Kidney glomerular epithelial cell (primary cell): ENCODE measurements at places on chromosomes 12 and 14.
A peak's percentile ranks its signal among the peaks of the same experiment; 100 is the strongest.

DNA sequence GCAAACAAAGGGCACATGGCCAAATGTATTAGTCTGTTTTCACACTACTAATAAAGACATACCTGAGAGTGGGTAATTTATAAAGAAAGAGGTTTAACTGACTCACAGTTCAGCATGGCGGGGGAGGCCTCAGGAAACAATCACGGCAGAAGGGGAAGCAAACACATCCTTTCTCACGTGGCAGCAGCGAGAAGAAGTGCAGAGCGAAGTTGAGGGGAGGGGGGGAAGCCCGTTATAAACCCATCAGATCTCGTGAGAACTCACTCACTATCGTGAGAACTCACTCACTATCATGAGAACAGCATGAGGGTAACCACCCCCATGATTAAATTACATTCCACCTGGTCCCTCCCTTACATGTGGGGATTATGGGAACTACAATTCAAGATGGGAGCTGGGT, 66.1 kb downstream of the ST8SIA1 start:
- DNase-seq = no peak

- DNase-seq = no peak
These were observed 214.2 kb downstream of the CPNE8 start for GRCh38 chr12:38691164-38691563.

- no peak for DNase-seq
These were observed 80.8 kb downstream of the E2F7 start for GRCh38 chr12:76984566-76984965.

- DNase-seq = no peak
These were observed 169.7 kb downstream of the MYRFL start for GRCh38 chr12:69994724-69995173.

- DNase-seq = no peak
These were observed 45.3 kb upstream of the LRIG3 start for GRCh38 chr12:58965568-58965967.

DNA sequence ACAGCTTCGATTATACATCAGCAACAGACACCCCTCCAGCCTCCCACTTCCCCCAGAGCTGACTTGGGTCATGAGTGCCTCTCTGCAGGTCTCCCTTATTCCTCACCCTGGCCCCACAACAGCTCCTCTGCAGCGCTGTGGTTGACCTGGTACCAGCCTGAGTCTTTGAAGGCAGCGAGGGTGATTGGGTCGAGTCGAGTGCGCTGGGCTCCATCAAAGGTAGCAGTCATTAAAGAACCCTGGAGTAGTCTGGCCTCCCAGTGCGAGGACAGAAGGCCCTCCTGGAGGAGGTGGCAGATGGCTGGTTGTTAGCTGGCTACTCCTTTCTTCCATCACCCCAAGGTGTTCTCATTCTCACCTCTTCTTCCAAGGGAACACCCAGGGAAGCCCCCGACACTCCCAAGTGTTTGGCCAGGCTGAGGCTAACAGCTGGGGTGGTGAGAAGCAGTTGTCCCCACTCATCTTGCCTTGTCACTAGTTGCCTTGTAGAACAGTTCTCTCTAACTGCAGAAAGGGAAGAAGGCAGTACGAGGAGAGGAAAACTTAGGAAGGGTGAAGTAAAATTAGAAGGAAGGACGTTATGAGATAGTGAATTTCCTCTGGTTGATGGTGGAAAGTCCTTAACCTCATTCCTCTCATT, 2.7 kb downstream of the CIROP start:
- DNase-seq = no peak

DNA sequence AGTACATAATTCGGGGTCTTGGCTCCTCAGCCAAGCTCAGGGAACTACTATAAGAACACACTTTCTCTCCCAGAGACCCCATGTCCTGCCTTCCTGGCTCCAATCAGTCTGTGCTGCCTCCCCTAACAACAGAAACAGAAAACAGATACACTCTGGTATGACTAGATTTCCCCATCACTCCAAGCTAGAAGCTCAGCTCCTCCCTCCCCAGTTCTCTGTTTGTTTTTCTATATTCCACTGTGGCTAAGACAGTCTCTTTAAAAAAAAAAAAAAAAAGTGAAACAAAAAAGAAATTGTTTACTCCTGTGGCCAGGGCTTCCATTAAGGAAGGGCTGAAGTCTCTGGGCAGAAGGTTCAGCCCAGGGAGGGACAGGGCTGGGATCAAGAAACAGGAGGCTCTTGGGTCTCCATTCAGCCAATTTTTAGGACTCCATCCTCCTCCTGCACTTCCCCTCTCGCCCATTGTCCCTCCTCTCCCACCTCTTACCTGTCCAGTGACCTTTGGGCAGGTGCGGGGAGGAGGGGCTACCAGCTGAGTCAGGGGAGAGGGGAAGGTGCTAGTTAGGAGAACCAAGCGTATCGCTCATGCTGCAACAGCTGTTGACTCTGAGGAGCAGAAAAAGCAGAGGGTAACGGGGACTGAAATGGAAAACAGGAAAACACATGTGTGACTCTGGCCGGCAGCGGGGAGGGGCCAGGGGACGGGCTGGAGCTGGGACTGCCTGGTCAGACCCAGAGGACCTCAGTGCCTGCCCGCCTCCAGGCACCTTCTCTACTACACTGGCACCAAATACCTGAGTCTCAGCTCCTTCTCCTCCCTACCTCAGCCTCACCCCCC, 4.1 kb upstream of the SLC7A7 start:
- peak; percentile 28 for DNase-seq

DNA sequence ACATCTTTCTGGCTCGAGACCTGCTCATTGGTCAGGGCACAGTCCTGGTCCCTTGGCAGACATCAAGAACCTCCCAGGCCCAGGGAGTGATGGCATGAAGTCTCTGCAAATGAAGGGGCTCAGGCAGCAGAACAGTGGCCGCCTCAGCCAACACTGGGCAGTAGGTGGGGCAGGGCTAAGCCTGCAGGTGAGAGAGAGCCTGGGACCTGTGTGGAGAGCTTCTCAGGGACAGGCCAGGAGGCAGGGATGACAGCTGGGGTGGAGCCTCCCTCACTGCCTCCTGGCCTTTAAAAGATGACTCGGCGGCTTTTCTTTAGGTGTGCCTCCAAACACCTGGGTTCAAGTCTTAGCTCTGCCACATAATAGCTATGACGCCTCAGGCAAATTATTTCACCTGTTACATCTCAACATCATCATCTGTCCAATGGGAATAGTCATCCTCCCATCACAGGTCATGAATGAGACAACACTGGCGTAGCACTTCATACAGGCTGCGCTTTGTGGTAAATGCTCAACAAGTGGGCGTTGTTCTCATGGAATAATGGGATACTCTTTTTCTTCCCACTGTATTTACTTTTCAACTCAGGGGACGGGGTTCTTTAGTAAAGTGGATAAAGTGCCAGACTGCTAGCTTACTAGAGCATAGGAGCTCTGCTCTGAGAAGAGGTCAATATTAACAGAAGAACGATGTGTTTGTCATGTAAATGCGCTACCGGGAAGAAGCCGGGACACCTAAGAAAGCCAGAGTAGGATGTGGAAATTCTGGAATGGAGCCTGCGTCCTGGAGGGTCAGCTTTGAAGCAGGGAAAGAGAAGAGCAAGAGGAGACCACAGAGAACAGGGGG, 277.4 kb downstream of the FOXN3 start:
- no peak for DNase-seq

DNA sequence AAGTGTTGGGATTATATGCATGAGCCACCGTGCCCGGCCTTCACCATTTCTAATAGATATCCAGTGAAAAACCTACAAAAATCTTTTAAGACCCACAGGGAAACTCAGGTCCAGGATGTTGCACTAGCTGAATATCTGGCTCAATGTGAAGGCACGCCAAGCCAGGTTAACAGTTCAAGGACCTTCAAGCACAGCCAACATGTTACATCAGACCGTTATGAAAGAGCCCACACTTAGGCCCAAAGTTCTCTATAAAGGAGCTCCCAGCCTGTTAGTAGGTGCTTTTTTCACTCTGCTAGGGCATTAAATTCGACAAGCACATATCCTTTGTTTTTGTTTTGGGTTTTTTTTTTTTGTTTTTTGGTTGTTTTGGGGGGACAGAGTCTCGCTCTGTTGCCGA, 69.0 kb downstream of the OTX2 start:
- DNase-seq = no peak

- DNase-seq = no peak
These were observed 2.4 kb upstream of the IL25 start for GRCh38 chr14:23370221-23370620.

DNA sequence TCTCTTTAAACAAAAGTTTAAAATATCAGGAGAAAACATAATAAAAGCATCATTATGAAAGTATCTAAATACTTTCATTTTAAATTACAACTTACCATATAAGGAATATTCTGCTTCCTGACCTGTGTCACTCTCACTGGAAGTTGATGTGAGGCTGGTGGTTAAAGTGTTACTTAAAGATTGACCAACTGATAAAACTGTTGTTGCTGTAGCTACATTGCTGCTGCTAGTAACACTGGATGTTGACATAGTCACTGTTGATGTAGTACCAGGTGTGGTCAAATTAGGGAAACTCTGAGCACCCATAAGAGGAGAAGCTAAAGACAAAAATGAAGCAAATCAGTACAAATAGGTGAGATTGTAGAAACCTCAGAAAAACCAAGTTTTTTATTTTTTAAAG, 79.9 kb downstream of the HECTD1 start:
- DNase-seq = peak; percentile 47

DNA sequence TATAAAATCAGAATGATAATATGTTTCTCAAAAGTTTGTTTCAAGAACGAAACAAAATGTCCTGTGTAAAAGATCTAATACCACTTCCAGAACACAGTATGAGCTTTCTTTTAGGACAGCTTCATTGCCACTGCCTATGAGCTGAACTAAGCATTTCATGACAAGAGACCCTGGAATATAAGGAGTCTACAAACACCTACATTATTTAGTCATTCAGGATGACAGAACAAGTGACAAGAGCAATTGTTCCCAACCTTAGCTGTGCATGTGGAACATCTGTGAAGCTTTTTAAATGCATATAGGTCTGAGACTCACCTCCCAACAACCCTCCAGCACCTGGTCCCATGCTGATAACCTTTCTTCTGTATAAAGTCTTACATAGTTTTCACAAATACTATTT, 103.1 kb upstream of the GARIN6 start:
- DNase-seq = no peak

GRCh38 chr12:67982164-67982563, 7.1 kb upstream of the IFNG-AS1 start:
- DNase-seq = no peak

DNA sequence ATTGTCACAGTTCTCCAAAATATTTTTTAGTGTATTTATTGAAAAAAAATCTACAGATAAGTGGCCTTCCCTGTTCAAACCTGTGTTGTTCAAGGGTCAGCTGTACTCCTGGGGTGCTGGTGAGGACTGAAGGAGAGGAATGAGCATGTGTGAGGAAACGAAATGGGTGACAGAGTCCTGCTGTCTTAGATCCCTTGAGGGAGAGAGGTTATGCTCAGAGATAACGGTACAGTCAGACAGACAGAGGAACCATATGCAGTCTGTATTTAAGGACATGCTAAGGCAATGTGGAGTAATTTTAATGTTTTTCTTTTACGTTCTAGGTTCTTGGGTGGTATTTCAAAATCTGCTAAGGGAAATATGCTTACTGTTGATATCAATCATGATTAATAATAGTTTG, 352.9 kb upstream of the RGS6 start:
- no peak for DNase-seq

GRCh38 chr12:52145228-52146088, 46.4 kb downstream of the KRT80 start:
- no peak for DNase-seq

GRCh38 chr14:64654246-64654900, 49.9 kb upstream of the PLEKHG3 start:
- peak; percentile 85 for DNase-seq

GRCh38 chr12:116160231-116160630, 117.3 kb downstream of the MED13L start:
- DNase-seq = no peak

DNA sequence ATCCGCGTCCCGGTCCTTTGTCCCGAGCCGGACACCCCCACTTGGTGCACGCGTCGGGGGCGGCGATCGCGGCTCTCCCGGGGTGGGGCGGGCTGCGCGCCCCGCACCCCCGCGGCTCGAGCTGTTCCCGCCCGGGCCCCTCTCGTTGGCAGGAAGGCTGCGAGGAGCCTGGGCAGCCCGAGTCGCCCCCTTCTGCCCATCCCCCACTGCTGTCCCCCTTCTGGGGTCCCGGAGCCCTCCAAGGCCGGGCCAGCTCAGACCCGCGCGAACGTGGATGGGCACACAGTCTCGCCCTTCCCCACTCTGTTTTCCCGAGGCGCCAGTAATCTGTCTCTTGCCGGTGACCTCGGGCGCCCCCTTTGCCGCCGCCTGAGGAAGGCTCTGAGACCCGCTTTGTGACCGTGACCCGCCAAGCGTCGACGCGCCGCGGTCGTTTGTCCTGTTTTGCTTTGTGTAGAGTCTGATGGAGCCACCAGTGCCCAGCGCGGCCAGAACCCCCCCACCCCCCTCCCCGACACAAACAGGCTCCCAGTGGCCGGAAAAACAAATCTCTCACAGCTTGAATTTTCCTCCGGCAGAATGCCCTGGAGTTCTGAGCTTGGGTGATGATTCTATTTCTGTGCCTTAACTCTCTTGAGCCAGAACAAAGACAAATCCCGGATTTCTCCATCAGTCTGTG, 610 bp downstream of the C14orf132 start:
- DNase-seq = no peak

GRCh38 chr14:85315733-85316290, 214.1 kb upstream of the FLRT2 start:
- DNase-seq = no peak

GRCh38 chr12:11706509-11707379, 57.3 kb downstream of the ETV6 start:
- no peak for DNase-seq

DNA sequence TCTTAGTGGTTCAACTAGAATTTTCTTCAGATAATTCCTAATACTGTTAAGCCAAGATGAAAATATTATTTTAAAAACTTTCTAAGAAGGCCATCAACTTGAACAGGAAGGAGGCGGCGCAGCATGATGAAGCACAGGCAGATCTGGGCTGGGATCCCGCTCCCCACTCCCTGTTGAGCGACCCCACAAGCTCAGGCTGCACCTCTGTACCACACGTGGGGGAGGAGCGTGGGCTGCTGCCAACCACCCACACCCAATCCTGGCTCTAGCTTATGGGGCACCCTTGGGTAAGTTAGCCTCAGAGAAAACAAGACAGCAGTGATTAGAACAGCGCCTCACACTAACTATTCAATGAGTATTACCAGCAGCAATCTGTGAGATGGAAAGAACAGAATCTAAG, 6.0 kb downstream of the MTERF2 start:
- DNase-seq = no peak
